ENCODE measurements at places on chromosomes 5 and 9.

GRCh38 chr5:108672639-108673038, 75.1 kb upstream of the FER start:
- no peak for DNase-seq

- DNase-seq, result peak; percentile 78
These were observed 1.2 kb upstream of the PCSK1 start for GRCh38 chr5:96434201-96434645.

GRCh38 chr5:27124590-27124989, 86.2 kb upstream of the CDH9 start:
- DNase-seq, result no peak

- no peak for DNase-seq
These were observed 96.7 kb upstream of the RETREG1 start for GRCh38 chr5:16713386-16713928.

GRCh38 chr9:28079677-28080076, 506.4 kb upstream of the C9orf72 start:
- no peak for DNase-seq

DNA sequence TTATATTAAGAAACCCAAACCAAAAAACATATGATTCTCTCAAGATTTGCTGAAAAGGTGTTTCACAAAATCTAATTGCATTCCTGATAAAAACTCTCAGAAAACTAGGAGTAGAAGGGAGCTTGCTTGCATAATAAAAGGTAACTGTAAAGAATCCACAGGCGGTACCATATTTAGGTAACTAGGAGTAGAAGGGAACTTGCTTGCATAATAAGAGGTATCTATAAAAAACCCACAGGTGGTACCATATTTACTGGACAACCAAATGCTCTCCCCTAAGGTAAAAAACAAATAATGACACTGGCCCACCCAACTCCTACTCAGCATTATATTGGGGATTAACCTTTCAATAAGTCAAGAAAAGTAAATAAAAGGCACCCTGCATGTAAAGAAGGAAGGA, 57.5 kb upstream of the FCN1 start:
- no peak for DNase-seq

DNA sequence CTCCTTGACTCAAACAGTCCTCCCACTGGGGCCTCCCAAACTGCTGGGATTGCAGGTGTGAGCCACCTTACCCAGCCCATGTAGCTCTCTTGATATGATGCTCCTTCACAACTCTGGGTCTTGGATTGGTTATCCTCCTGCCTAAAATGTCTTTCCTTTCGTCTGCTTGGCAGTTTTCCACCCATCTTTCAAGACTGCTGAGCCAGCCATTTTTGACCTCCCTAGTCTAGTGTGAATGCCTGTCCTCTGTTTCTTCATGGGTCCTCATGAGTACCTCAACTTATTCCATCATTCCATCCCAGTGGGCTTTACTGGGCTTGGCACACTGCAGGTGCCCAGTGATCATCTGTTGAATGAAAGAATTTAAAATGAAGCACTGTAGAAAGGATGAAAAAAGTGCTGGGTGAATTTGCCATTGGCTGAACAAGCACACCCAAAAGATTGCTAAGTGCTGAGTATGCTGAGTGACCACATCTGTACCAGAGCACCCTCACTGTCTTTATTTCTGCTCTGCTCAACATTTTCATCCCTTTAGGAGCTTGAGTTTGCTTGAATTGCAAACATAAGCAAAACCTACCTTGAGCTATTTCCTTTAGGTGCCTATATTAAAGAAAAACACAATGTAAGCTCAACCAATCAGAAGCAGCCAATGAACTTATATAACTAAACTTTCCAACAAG, 84.8 kb upstream of the FAM169A start:
- DNase-seq, result no peak
